ENCODE measurements at places on chromosomes 1 and 21.

GRCh38 chr1:203644661-203645510 lies 18.3 kb downstream of the ATP2B4 start:
- no peak for DNase-seq

GRCh38 chr1:20361805-20362381 lies 71.2 kb downstream of the VWA5B1 start:
- DNase-seq = no peak

GRCh38 chr21:29152916-29153315 lies 22.5 kb downstream of the MAP3K7CL start:
- no peak for DNase-seq

DNA sequence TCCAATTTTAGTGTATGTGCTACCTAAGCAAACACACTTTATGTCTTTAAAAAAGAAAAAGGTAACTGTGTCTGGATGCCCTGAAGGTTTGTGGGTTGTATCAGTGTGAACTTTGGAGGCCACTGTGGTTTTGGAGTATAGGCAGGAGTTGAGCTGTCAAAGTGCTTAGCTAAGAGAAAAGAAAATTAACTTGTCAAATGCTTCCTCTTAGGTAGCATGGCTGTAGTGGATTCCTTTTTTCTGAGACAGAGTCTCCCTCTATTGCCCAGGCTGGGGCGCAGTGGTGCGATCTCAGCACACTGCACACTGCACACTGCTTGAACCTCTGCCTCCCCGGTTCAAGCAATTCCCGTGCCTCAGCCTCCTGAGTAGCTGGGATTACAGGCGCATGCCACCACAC lies 11.2 kb upstream of the SLC41A1 start:
- no peak for DNase-seq

DNA sequence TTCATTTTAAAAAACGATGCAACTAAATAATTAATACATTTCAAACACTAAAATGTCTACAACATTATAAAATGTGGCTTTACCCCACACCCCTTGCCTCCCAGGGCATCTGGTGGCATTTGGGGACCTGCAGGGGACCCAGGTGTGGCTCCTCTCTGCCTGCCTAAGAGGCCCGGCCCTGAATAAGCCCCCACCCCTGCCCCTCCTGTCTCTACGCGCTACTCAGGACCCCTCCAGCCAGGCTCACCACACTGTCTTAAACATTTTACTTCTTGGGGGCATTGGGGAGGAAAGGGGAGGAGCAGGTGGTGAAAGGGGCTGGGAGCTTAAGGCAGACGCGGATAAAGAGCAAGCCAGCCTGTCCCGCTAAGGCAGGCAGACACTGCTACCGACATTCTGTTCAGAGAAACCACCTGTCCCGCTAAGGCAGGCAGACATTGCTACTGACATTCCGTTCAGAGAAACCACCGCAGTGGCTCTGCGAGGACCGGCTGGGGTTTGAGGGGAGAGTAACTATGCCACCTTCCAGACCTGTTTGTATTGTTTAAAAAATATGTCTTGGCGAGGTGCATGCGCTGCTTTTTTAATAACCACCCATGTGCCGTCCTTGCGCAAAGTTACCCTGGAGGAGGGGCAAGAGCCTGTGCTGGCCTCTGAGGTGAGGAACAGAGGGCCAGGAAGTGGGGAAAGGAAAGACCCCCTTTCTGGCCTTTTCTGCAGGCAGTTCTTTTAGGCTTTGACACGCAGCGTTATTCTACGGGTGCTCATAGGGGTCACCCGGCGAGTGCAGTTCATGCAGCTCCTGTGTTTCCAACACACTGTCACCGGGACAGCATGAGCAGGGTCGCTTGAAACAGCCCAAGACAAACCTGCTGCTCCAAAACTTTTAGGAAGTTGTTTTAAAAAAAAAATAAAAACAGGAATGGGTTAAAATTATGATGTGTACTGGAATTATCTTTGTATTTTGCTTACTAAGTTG lies 51.3 kb upstream of the RIPK4 start:
- DNase-seq = no peak
